ENCODE measurements at places on chromosomes 5 and 9. TPM values are rescaled to one million over a fixed set of nuclear protein-coding genes. Genes with fewer than 3 reads are reported as not detected.

The TRPM3 gene
- 0.85 TPM for total RNA-seq

The RAB3C gene
- total RNA-seq: under 0.01 TPM

The SLC34A1 gene
- not detected for total RNA-seq

The TAF11L5 gene
- not detected for total RNA-seq

The CDX1 gene
- total RNA-seq: 0.09 TPM

The PLGRKT gene
- total RNA-seq: 9.7 TPM

The ROPN1L gene
- total RNA-seq: 0.28 TPM

The ENG gene
- 13.2 TPM for total RNA-seq

The TCOF1 gene
- total RNA-seq: 7.8 TPM

The MSX2 gene
- total RNA-seq: 1.1 TPM

The CDC14B gene
- 22.8 TPM for total RNA-seq

The CFAP90 gene
- total RNA-seq: not detected

The CEL gene
- total RNA-seq: 0.18 TPM

The ANKRD18A gene
- total RNA-seq: not detected

The CCDC127 gene
- 7.0 TPM for total RNA-seq

The PCDHB2 gene
- total RNA-seq: 1.6 TPM

The BSPRY gene
- not detected for total RNA-seq

The G3BP1 gene
- total RNA-seq: 96.7 TPM

The RAD50 gene
- total RNA-seq: 26.5 TPM

The PCDHB14 gene
- total RNA-seq: 0.85 TPM

The DCTN3 gene
- 113 TPM for total RNA-seq

The INSL6 gene
- not detected for total RNA-seq

The IL7R gene
- 6.4 TPM for total RNA-seq

The CHSY3 gene
- 7.7 TPM for total RNA-seq

The KCNV2 gene
- total RNA-seq: not detected

The LOX gene
- total RNA-seq: 94.2 TPM

The ELOVL7 gene
- total RNA-seq: 0.09 TPM

The ZNF879 gene
- 3.8 TPM for total RNA-seq

The EGFLAM gene
- total RNA-seq: 4.7 TPM

The HTR1A gene
- total RNA-seq: not detected

The STPG3 gene
- total RNA-seq: not detected

The SLC46A2 gene
- total RNA-seq: not detected

The SLC45A2 gene
- 0.14 TPM for total RNA-seq

The HAPLN1 gene
- total RNA-seq: 0.55 TPM

The ERMP1 gene
- total RNA-seq: 15.2 TPM

The ACER2 gene
- total RNA-seq: 1.3 TPM

The SLC6A7 gene
- not detected for total RNA-seq

The ARHGEF39 gene
- 0.09 TPM for total RNA-seq

The SPINK7 gene
- total RNA-seq: not detected

The SUSD3 gene
- total RNA-seq: 1.1 TPM

The RXRA gene
- 11.4 TPM for total RNA-seq

The GADD45G gene
- 1.00 TPM for total RNA-seq

The SAXO1 gene
- under 0.01 TPM for total RNA-seq

The PCAT7 gene
- not detected for total RNA-seq

The KCNMB1 gene
- total RNA-seq: not detected

The DNAH5 gene
- total RNA-seq: 2.3 TPM

The PCDHA9 gene
- total RNA-seq: 0.18 TPM

The WHRN gene
- total RNA-seq: 2.3 TPM

The STK32A gene
- 1.3 TPM for total RNA-seq

The SLCO6A1 gene
- not detected for total RNA-seq

The JAKMIP2 gene
- total RNA-seq: 0.57 TPM

The ADRB2 gene
- 0.09 TPM for total RNA-seq

The TRUB2 gene
- 18.0 TPM for total RNA-seq

Measured in smooth muscle cell of bladder (primary cell).